Esophagus squamous epithelium (tissue), 5 donors: ENCODE measurements at places on chromosomes 11 and 22. TPM values are rescaled to one million over a fixed set of nuclear protein-coding genes. Genes with fewer than 3 reads are reported as not detected.

DNA sequence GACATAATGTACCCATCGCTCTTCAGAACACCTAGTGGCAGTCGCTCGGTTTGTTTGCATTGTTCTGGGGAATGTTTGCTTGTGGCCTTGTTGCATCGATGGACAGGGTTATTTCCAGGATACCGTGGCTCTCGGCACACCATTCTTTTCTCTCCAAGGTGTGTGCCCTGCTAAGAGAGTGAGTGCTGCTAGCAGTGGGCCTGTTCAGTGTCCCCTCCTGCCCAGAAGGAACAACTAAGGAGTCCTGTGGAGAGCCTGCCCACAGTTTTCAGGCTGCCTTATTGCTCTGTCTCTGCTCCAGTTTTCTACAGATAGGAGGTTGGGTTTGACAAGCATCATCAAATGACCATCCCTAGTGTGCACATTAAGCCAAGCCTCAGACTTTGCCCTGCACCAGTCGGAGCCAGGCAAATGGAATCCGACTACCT is 1.4 kb downstream of the CRY2 start:
- no peak for DNase-seq

DNA sequence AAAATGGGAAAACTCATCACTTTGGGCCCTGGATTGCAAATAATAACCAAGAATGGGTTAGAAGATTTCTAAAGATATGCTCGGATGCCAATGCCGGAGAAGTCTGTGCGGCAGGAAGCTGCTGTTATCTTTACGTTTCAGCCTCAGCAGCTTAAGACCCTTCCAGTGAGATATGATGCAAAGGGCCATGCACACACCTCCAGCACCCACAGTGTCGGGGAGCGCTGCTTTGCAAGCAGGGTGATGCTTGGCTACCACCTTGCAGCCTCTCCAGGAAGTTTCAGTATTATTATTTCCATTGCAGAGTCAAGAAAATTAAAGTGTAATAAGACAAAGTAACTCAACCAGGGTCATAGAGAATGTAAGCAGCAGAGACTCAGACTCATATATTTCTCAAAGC is 37.3 kb downstream of the LARGE1 start:
- DNase-seq: no peak

TRIM29 gene
- 691 TPM for total RNA-seq

GRCh38 chr11:67492069-67492727 is 9.4 kb downstream of the AIP start:
- no peak for DNase-seq

- DNase-seq: no peak
Observed at GRCh38 chr22:21451545-21452520, 15.4 kb upstream of the TMEM191C start.

CDC42EP2 gene
- 4.7 TPM for total RNA-seq

GRCh38 chr22:30749272-30749671 is 54.6 kb downstream of the OSBP2 start:
- DNase-seq: no peak

GRCh38 chr22:41949297-41949965 is 2.5 kb upstream of the CENPM start:
- no peak for DNase-seq

DNA sequence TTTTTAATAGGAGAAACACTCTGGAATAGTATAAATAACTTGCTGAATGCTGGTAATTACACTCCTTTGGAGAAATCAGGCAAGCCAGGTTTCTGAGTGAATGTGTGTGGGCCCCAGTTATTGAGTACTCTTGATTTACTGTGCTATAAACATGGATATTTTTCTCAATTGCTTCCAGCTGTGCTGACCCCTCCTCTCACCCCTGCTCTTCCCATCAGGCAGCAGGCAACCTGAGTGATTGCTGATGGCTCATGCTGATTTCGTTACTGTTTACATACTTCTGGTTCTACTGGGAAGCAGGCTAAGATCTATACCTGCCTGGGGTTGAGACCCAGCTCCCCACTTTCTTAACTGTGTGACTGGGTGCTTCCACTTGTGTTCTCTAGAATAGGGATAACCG is 68.5 kb downstream of the DHCR7 start:
- no peak for DNase-seq

- no peak for DNase-seq
Observed at GRCh38 chr11:71311176-71311925, 59.0 kb upstream of the SHANK2 start.

INPPL1 gene
- total RNA-seq: 23.7 TPM

- no peak for DNase-seq
Observed at GRCh38 chr22:42299586-42300258, 29.3 kb upstream of the TCF20 start.

DNA sequence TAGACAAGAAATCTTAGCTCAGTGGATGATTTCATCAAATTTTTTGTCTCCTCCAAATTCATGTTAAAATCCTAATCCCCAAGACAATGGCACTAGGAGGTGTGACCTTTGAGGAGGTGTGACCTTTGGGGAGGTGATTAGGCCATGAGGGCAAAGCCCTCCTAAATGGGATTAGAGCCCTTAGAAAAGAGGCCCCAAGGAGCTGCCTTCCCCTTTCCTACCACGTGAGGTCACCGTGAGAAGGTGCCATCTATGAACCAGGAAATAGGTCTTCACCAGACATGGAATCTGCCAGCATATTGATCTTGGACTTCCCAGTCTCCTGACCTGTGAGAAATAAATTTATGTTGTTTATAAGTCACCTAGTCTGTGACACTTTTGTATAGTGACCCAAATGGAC is 138.7 kb downstream of the TRIM29 start:
- DNase-seq: no peak

- no peak for DNase-seq
Observed at GRCh38 chr11:67374571-67375281, 1.3 kb upstream of the CLCF1 start.

DNA sequence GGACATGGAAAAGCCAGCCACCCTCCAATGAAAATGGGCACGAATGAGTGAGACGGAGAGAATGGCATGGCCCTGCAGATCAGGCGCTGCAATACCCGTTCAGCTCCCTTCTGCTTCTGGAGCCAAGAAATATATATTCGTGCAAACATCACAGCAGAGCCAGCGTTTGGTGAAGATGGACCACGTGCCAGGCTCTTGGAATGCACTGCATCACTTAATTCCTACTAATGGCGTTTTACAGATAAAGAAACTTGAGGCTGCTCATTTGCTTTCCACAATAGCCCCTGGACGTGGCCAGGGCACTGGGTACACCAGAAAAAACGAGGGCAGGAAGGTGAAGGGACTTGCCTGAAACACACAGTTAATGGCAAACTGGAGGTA is 1.6 kb upstream of the FXYD2 start:
- DNase-seq: no peak

- DNase-seq: no peak
Observed at GRCh38 chr11:20160425-20161229, at the start of gene DBX1. TSS of gene DBX1 (minus strand) at chr11:20160475. CDS start at chr11:20160324, 151 bp downstream.

DNA sequence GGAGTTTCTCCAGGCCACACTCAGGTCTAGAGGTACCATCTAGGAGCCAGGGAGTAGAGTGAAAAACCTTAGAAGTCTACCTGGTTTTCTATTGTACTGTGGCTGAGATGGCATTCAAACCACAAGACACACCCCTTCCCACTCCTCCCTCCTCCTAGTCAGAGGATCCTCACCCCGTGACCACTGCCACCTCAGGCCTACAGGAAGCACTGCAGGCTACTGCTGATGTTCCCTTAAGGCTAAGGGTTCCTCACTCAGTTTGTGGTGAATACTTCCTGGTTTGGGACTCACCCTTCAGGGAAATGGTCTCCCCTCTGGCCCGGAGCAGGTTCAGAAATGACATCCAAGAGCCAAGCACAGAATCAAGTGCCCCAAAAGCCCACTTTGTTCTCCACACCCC is 1293.9 kb downstream of the JRKL start:
- DNase-seq: no peak

DNA sequence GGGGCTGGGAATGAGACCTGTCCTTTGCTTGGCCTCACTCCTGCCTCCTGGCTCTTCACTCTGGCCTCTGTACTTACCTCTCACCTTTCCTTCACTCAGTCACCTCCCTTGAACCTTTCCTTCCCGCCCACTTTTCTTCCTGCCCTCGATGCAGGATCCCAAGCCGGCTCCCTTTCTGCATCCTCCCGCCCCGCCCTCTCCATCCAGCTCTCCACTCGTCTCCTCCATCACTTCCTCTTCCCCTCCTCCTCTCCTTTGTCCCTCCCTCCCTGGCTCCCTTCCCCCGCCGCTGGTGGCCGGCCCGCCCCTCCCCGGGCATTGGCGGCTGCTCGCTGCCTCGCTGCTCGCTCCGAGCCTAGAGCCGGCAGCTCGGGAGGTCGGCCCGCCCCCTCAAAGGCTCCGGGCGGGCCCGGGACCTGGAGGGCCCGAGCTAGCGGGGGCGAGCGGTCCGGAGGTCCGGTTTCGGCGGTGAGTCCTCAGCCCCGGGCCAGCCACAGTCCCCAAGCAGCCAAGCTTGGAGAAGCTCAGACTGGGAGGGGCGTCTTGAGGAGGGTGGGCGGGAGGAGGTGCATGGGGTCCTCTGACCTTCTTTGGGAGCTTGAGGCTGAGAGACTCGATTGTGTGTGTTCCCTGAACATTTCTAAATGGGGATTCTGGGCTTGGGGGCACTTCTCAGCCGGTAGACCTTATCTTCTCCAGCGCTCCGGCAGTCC is 13.8 kb downstream of the PHLDB1 start:
- DNase-seq: no peak

DNA sequence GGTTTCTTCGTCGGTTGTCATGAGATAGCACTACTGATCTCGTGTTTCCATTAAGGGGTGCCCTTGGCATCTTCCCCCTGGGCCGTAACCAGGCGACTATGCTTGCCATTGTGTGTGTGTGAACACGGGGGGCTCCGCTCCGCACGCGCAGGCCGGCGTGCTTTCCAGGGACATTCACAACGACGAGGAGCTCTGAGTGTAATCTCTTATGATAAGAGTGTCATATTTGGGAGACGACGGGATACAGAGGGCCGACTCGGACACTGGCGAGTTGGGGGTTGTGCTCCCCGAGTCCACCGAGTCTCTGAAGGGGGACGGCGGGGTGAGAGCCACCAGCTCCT is 170.9 kb upstream of the CTSC start:
- no peak for DNase-seq

DNA sequence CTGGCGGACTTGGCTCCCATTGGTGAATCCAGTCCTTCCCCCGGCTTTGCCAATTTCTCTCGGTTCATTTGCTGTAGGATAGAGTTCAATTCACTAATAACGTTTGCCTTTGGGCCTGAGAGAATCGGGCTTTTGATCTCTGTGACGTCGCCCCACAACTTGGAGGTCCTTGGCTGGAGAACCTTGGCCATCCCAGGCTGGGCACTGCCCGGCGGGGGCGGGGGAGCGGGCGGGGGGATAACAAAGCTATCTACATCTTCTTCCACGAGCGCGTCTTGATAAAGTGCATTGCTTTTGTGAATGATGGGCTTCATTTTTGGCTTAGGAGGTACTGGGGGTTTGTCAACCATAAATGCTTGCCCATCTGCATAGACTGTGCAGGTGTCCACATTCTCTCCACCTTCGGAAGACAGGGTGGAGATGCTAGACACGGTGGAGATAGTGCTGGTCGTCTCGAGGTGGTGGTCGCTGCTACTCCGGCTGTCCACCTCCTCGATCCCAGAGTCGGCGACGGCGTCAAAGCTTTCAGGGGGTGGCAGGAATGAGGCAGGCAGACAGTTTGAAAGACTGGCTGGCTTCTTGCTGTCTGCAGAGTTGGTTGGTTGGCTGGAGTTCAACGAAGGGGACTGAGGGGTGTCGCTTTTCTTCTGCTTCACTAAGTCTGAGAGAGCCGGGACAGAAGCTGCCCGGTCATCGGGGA is 87.1 kb downstream of the CTTN start:
- no peak for DNase-seq

- DNase-seq: no peak
Observed at GRCh38 chr22:33785283-33785968, 134.8 kb downstream of the LARGE1 start.

- no peak for DNase-seq
Observed at GRCh38 chr22:45863981-45864751, 112.8 kb downstream of the WNT7B start.

DNA sequence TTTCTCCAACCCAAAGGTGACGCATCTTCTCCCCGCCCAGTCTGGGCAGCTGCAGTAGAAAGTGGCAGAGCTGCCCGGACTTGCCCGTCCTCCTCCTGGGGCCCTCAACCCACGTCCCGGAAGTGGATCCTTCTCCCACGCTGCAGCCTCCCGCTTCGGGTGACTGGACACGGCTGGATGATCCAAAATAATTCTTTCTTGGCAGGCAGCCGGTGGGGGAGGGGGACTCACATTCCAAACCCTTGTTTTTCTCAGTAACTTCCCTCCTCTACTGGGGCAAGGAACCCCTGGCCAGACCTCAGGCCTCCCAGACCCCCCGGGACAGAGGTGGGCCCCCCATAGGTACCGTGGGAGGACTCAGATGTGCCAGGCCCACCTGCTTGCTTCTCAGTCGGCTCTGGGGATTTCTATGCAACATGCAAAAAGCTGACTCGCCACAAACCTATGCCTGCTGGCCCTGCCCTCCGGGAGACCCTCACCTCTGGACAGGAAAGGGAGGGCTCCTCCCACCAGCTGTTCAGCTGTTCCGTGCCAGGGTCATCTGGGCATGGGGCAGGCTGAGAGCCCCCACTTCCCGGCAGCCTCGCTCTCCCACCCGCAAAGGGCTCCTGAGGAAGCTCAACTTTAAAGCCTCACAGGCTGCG is 1.4 kb downstream of the PLXNB2 start:
- no peak for DNase-seq

PAX6 gene
- total RNA-seq: 0.38 TPM

DNA sequence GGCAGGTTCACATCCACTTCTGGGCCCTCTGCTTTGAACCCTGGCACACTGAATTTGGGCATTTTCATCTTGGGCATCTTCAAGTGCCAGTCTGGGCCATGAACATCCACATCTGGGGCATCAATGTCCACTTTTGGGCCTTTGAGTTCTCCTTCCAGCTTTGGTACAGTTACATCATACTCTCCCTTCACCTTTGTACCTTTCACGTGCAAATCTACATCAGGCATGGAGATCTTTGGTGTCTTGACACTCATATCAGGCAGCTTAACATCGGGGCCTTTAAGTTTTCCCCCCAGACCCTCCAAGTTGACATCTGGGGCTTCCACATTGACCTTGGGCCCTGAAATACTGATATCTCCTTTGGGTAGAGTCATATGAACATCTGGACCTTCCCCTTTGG is 14.5 kb downstream of the AHNAK start:
- no peak for DNase-seq

DNA sequence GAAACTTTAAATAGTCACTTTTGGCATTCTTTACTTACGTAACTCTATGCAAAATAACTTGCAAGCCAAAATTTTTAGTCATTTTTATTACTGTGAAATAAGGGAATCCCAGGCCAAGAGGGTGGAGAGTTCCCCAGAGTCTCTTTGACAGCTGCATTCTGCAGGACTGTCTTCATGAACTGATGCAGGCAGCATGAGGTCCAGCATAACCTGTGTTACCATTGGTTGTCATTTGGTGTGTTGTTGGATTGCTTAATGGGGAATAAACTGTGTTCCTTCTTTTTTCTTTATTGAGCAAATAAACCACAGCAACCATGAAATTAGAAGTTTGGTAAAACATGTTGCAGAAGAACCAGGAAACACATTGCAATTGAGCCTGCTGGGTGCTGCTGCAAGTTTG is 24.6 kb downstream of the MMP27 start:
- no peak for DNase-seq

GRCh38 chr22:48098243-48098920 is 1335.9 kb downstream of the TBC1D22A start:
- DNase-seq: no peak
